A172 (cell line): ENCODE measurements at places on chromosomes 6 and 20.
A peak's percentile ranks its signal among the peaks of the same experiment; 100 is the strongest.

DNA sequence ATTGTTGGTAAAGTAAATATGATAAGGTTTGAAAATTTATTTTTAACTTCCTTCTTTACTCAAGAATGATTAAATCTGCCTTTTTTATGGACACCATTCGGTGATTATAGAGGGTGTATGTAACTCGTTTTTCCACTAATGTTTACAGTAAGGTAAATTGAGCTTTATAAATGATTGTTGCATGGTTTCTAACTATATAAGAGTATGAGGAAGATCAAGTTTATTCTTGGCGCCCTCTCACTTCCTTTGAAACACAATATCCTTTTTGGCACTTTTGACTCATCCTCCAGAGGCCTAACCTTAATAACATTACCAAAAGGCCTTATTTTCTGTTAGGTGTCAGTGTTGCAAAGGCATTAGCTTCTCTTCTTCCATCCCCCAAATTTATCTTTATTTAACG, 41.8 kb upstream of the MTRF1L start:
- DNase-seq, result no peak

GRCh38 chr20:23928788-23929187, 49.2 kb upstream of the CST5 start:
- no peak for DNase-seq

DNA sequence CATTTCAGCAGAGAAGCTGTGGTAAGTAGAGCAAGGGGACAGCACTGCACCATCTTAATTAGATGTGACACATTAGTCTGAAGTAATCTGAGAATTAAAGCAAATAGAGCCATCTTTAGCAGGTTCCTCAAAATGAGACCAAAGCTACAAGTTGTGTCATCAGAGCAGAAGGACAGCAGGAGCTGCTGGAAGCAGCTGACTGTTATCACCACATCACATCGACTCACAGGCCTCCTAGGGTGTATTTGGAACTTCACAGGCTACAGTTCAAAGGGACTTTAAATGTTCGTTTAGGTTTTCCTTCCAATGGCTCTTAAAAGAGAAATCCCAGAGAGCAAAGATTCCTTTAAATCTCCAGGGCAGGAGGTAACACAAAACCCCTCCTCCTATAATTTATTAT, 69.5 kb downstream of the LCA5 start:
- DNase-seq, result no peak

DNA sequence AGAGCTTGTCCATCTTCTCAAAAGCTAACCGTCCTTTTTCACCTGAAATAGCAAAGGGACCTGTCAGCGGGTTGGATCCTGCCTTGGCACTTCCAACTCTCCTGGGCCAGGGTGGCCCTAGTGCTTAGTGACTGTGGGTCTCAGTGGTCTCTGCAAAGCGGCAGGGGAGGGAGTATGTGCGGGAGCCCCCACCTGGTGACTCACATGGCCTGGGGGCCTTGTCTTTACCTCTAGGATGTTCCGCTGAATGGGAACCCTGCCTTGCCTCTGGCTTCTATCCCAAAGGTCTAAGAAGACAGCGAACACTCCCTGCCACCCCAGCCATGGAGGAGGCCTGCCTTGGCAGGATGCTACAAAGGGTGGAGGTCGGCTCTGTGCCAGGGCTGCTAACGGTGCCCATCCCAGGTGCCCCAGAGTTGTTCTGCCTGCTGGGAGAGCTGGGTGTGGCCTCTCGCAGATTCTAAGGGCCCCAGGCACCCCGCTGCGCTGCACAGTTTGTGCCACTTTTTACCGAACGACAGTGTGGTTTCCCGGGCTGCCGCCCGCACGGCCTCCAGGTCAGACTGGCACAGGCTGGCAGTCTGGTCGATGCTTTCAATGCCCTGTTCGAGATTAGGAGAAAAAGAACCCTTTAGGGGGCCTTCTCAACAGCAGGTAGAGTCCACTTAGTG, 77.2 kb downstream of the PTPN1 start:
- no peak for DNase-seq

DNA sequence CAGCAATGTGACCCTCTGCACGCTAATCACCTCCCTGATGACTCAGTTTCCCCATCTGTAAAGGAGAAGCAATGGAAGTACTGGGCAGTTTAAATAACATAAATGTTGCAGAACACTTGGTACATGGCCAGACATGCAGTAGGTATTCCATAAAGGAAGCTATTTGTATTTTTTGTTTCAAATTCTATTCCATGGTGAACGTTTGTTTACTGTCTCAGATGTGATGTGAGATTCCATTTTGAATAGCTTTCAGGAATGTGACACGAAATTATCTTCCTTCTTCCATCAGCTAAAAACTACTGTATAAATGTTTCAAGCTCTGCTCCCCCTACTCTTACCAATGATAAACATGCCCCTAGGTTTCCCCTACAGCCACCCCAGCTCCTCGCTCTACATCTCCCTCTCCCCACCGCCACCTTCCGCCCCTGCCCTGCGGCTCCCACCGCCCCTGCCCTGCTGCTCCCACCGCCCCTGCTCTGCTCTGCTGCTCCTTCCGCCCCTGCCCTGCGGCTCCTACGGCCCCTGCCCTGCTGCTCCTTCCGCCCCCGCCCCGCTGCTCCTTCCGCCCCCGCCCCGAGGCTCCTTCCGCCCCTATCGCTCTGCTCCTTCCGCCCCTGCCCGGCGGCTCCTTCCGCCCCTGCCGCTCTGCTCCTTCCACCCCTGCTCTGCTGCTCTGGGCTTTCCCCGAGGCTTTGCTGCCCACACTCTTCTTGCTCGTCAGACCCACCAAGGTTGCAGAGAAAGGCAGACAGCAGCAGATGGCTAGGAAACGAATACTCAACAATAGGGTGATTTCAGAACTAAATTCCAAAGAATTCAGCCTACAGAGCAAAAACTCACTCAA, 78.9 kb downstream of the THBS2 start:
- DNase-seq, result no peak

DNA sequence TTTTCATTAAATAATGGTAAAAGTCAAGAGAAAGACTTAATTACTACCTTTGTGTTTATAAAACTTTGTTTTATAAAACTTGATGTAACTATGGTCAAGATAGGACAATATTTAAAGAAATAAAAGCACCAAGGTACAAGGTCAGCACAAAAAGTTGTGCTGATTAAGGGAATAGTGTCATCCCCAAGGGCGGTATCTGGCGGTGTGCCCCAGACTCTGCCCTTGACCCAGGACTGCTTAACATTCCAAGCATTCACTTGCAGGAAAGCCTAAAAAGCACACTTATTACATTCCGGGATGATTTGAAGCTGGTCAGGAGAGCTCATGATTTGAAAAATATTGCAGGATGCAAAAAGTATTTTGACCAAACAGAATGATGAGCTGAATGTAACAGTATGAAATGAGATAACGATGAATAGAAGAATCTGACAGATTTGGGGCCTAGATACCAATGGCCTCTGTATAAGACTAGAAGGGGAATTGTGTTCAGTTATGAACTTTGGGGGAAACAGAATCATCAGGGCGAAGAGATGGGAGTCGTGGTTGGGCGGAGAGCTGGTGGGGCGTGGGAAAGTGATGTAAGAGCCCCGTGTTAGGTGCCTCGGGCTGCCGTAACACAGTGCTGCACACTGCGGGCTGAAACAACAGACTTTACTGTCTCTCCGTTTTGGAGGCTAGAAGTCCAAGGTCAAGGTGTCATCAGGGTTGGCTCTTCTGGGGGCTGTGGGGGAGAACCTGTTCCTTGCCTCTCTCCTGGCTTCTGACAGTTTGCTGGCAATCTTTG, 77.2 kb downstream of the CDC5L start:
- DNase-seq, result peak; percentile 73

DNA sequence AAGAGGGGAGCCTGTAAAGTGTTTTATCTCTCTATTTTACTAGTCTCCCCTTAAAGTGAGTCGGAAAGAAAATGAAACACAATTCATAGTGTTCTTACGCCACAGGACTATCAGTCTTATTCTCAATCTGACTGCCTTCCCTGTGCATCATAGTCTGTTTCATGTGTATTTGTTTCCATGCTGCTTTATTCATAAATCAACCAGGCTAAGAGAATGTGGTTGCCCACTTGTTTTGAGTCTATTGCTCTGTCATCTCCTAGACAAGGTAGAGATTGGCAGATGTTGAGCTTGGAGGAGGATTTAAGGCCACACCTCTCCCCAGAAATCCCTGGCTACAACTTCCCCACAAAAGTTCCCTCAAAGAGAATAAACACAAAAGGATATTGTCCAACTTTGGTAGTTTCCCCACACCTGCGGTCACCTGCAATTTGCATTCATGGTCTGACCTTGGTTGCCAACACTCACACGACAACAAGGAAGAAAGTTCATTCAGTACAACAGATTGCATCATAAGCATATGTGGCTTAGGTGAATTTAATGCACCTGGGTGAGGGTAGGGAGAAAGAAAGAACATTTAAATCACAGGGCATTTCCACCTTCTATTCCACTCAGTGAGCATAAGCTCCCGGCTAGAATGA, 167.1 kb upstream of the FBXL4 start:
- no peak for DNase-seq

DNA sequence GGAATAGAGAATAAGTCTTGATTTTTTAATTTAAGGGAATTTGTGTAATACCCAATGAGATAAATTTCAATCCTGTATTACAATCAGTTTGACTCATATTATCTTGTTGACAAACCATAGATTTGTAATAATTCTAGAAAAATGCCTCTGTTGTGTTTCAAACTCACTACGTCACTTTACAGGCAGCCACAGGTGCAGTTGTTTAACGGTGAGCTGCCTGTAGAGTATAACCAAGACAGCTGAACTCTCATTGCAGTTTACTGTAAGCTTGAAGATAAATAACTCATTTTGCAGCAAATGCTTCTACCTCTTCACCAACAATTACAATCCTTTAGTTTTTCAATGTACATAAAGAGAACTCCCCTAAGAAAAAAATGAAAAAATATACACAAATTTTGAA, 114.3 kb downstream of the PRKN start:
- no peak for DNase-seq

- DNase-seq, result peak; percentile 81
These were observed 648.0 kb upstream of the GJE1 start for GRCh38 chr6:141484711-141485110.

DNA sequence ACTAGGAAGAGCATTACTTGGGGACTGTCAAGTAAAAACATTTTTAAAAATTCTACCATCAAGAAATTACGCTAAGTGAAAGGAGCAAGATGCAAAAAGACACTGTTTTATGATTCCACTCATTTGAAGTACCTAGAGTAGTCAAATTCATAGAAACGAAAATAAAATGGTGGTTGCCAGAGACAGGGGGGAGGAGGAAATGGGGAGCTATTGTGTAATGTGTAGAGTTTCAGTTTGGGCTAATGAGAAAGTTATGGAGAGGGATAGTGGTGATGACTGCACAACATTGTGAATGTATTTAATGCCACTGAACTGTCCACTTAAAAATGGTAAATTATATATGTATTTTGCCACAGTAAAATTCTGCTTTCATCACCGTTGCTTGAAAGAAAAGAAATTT, 83.8 kb downstream of the UST start:
- DNase-seq, result no peak

GRCh38 chr20:53500651-53501050, 93.0 kb downstream of the ZNF217 start:
- no peak for DNase-seq

- DNase-seq, result peak; percentile 45
These were observed 2.8 kb upstream of the KCNQ2 start for GRCh38 chr20:63475209-63475608.

DNA sequence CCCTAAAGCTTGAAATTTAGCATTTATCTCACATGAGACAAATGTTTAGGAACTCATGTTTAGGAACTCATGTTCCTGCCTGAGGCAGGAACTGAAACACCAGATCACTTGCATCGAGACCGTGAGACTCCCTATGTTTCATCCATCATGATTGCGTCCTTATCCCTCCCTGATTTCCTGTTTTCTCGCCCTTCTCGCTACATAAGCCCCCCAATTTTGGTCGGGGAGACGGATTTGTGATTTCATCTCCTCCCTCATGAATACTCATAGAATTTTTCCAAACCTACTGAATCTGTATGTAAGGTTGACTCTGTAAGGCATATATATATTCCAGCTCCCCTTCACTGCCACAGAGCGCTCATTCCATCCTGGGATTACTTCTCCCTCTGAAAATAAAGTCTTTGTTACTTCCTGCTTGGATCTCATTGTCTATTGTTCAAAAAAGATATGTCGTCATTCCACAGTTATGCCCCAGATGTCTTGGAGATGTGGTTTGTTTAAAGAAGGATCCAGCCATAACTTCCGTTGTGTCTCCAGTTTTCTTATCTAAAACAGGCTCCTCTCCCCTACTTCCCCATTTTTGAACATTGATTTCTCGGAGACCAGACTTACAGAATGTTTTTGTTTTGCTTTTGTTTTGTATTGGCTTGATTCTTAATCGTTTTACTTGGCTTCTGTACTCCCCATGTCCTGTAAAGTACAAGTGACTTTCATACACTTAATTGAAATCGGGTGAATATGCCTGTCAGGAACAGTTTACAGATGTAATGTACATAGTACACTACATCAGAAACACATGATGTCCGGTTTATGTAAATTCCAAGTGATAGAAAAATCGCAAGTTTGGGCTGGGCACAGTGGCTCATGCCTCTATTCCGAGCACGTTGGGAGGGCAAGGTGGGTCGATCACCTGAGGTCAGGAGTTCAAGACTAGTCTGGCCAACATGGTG, 118.7 kb downstream of the HFE start:
- DNase-seq, result peak; percentile 79

DNA sequence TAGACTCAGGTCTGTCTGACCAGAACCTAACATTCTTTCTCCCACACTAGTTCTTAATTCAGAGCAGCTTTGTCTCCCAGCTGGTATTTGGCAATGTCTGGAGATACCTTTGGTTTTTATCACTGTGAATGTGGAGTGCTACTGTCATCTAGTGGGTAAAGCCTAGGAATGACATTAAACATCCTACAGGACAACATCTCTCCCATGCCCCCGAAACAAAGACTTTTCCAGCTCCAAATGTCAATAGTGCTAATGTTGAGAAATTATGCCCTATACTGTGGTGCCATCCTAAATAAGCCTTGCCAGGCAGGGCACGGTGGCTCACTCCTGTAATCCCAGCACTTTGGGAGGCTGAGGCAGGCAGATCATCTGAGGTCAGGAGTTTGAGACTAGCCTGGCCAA, 4.2 kb upstream of the TTPAL start:
- no peak for DNase-seq

DNA sequence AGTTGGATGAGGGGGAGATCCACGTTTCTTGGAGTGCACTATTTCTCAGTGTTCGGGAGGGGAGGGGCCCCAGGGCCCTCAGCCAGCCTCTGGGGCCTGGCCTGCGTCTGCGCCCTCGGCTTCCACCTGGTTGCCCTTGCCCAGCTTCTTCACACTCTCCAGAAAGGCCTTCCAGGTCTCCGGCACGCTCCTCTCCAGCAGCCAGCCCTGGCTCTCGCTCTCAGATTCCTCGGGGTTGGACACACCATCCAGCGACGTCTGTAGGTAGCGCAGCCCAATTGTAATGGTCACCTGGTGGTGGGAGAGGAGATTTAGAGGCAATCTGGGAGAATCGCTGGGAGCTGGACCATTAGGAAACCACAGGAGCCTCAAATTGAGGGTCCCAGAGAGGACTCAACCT, 24.2 kb downstream of the PRPH2 start:
- no peak for DNase-seq
